ENCODE measurements at places on chromosomes 16 and 17. TPM values are rescaled to one million over a fixed set of nuclear protein-coding genes. Genes with fewer than 3 reads are reported as not detected.

DNA sequence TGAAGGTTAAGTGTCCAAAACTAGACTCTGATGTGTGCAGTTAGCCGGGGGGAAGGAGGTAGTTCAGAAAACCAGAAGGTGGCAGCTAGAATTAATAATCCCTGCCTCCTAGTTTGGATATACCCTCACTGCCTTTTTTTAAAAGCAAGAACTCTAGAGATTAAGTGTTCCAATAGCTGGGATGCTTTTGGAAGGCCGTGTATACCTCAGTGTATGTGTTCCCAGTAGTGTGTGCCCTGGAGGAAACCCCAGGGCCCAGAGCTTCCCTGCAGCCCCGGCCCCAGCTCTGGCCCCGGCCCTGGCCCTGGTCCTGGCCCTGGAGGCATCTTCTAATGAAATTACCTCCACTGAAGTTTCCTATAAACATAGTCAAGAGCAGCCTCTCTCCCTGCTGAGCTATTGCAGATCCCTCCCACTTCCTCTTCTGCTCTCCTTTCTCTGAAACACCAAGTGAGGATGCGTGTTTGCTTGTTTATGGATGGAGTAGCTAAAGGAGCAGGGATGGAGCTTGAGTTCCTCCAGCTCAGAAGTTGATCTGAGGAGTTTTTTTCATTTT lies 130.7 kb downstream of the PRKCA start:
- no peak for DNase-seq

GRCh38 chr17:77212081-77212832 lies 71.5 kb downstream of the SEC14L1 start:
- no peak for DNase-seq

DNA sequence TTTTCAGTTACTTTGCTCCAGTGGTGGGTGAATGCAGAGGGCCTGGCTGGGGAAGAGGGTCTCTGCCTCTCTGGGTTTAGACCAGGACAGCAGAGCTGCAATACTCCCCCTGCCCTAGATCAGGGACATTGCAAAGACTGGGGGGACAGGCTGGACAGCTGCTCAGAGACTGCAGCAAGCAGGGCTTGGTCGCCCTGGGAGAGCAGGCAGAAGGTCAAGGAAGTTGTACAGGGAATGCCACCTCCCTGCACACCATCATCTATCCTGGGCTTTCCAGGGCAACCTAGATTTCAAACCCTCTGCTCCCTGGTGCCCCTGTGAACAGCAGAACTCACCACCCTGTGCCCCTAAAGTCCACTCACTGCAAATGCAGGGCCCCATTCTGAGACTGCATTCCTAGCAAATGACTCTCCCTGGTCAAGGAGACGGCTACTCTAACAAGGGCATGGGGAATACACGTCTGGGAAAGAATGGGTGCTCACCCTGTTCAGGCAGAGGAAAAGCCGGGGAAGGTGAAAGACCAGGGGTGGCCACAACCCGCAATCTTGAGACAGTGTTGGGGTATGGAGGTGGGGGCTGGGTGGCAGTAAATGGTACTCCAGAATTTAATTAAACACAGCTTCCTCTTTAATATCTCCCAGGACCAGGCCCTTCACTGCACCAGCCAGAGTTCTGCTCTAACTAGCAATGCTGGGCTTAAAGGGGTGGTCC lies 1.0 kb downstream of the KIFC3 start:
- no peak for DNase-seq

DNA sequence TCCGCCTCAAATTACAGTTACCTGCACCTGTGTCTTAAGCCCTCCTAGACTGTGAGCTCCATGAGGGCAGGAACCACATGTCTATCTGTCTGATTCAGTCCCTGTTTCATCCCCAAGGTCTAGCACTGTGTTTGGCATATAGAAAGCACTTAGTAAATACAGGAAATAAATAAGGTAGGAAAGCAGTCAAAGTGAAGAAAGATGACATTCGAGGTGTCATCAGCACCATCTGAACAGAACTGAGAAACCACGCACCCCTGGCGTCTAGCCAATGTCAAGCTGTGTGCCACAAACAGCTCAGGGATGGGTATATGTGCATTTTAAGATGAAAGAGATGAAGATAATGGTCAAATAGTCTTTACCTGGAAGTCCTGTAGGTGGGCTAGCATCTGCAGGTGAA lies 79.6 kb upstream of the ATP2A3 start:
- DNase-seq = no peak

DNA sequence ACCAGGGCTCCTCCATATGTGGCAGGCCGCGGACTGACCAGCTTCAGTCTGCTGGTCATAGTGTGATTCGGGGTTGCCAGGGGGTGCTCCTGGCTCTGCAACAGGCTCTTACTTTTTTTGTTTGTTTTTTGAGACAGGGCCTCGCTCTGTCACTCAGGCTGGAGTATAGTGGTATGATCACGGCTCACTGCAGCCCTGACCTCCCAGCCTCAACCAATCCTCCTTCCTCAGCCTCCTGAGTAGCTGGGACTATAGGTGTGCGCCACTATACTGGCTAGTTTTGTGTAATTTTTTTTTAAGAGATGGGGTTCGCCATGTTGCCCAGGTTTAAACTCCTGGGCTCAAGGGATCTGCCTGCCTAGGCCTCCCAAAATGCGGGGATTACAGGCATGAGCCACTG lies 11.8 kb upstream of the KCNH6 start:
- DNase-seq = no peak

- DNase-seq = no peak
Observed at GRCh38 chr16:74898659-74899058, 86.3 kb downstream of the WDR59 start.

The NOD2 gene
- total RNA-seq = 0.57 TPM

The INCA1 gene
- 0.86 TPM for total RNA-seq

The ERN1 gene
- 8.5 TPM for total RNA-seq

Measured in neural crest cell (in vitro differentiated cells).